NCI-H2227 treated with DMSO at 0.1 percent for 48 hours (cell line): ENCODE measurements at places on chromosomes 5 and 9.
A peak's percentile ranks its signal among the peaks of the same experiment; 100 is the strongest.

- no peak for DNase-seq
These were observed 38.2 kb upstream of the POMT1 start for GRCh38 chr9:131464354-131465000.

DNA sequence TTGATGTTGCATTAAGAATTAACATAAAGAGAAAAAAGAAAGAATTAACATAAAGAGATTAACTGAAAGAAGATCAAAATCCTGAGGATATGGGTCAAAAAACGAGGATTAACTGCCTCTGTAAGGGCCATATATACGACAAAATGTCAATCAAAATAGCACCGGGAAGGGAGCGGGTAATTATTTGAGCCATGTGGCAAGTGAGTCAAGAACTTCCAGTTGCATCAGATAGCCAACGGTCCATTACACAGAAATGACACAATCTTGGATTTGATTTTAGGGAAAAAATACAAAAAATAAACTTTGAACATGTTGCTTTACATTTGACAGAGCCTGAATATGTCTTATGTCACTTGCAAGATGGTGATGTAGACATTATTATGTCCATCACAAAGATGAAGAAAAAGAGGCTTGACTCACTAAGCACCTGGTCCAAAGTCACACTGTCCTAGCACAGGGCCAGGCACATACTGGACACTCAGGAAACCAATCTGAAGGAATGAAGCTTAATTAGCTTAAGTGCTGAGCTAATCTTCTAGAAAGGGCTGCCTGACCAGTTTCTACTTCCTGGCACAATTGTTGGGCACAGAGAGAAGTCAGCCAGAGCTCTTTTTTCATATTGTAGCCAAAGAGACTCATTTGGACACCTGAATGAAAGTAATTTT lies 273.2 kb upstream of the PAPPA start:
- no peak for DNase-seq

DNA sequence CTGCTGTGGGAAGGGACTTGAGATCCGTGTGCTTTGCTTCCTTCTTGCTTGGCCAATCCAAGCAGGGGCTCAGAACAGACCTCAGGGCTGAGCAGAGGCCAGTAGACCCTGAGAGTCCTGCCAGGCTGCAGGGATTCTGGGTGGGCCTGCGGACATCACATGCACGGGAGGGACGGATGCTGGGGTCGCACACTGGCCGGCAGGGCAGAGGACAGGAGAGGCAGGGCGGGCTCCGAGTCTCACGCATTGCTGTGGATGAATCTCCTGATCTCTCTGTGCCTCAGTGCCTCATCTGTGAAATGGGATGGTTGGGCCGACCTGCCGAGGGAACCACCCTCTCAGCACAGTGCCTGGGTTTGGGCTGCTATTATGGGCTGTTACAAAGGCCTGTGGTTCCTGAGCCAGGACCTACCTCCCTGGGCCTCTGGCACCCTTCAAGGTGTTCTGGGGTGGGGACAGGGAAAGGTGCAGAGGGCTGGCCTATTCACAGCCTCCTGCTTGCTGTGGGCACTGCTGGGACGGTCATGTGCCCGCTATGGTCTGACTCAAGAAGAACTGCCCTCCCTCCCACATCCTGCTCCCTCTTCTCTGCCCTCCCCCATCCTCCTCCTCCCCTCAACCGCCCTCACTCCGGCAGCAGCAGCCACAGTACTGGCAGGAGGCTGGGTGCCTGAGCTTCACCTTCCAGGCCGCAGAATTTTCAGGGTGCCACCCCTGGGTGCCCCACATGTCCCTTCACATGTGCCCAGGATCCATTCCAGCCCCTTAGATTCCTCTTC lies 43.3 kb downstream of the NCS1 start:
- DNase-seq = no peak

- DNase-seq = no peak
These were observed 96.4 kb upstream of the NTRK2 start for GRCh38 chr9:84573083-84573482.

GRCh38 chr9:1722404-1722803 lies 292.7 kb upstream of the SMARCA2 start:
- DNase-seq = no peak

GRCh38 chr9:95505717-95506427 lies 10.9 kb downstream of the PTCH1 start:
- peak; percentile 27 for DNase-seq

DNA sequence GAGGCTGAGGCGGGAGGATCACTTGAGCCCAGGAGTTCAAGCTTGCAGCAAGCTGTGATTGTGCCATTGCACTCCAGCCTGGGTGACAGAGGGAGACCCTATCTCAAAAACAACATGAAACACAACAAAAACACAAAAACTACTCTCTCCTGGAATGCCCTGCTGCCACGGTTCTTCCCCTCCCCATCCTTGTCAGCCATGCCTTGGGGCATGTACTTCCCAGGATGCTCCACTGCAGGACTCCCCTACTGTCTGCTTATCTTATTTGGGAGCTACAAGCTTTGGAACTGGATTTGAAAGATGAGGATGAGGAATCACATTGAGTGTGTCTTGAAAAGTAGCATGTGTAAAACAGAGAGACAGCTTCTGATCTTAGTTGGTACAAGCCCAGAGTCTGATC lies 40.1 kb upstream of the KIAA1958 start:
- no peak for DNase-seq

DNA sequence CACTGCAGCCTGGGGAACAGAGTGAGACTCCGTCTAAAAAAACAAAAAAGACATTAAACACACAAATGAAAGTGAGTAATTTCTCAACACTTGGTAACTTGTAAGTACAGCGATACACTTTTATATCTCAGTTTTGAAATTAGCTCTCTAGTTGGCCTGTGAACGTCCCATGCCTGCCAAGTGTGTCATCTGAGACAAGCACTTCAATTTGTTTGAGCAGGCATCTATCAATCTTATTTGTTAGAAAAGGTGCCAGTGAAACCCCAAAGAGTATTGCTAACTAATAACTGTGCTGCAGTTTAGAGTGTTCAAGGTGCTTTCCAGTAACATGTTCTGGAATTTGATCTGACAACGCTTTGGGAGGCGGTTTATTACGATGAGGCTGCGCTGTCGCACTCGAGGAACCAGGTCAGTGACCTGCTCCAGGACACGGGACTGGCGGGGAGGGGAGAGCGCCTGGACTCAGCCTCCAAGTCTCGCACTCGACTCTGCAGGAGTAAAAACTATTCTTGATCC lies 1.1 kb upstream of the SPIN1 start:
- no peak for DNase-seq

- DNase-seq = no peak
These were observed 509.8 kb downstream of the CSNK1G3 start for GRCh38 chr5:124021776-124022175.

- no peak for DNase-seq
These were observed 9.8 kb upstream of the IRF1 start for GRCh38 chr5:132500244-132500930.

- no peak for DNase-seq
These were observed 112.3 kb downstream of the PCSK1 start for GRCh38 chr5:96320797-96321196.

DNA sequence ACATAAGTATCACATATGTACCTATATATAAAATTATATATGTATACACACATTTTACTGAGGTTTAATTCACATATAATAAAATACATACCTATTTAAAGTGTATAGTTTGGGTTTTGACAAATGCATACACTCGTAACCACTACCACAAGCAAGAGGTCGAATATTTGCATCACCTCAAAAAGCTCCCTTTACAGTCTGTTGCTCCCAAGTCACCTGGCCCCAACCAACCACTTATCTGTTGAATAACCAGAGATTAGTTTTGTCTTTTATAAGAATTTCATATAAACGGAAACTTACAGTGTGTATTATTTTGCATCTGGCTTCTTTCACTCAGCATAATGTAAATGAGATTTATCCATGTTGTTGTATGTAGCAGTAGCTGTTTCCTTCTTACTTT lies 218.9 kb downstream of the MAT2B start:
- no peak for DNase-seq

GRCh38 chr9:27784847-27785713 lies 211.8 kb upstream of the C9orf72 start:
- DNase-seq = no peak

GRCh38 chr5:11212706-11213105 lies 451.7 kb upstream of the DAP start:
- DNase-seq = no peak

GRCh38 chr9:35702696-35703095 lies 13.0 kb upstream of the TPM2 start:
- DNase-seq = no peak

DNA sequence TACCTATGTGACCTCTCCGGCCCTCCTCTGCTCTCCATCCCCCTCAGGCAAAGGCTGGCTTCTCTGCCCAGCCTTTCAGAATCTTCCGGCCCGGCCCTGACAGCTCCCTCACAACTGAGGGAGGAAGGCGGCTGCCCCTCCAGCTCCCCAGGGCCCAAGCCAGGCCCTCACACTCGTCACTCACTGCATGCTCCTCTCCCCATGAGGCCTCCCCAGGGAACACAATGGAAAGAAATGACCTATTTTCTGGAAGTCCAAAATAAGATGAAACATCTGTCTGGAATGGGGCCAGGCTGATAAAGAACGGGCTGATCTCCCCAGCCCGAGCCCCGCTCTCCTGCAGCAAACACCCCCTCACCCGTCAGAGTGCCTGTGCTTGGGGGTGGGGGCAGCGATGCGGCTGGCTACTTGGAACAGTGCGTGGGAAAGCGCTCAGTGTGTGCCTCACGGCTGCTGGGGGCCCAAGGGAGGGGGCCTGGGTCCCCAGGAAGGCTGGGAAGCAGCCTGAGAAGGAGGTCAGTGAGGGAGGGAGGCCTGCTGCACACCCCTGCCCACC lies 11.3 kb downstream of the PDGFRB start:
- no peak for DNase-seq

GRCh38 chr5:79736528-79737514 lies 47.2 kb downstream of the CMYA5 start:
- no peak for DNase-seq

- no peak for DNase-seq
These were observed 174.1 kb downstream of the KDM4C start for GRCh38 chr9:6931913-6932312.

GRCh38 chr5:121445511-121445910 lies 406.2 kb upstream of the FTMT start:
- DNase-seq = no peak

- no peak for DNase-seq
These were observed 7.9 kb downstream of the WWC1 start for GRCh38 chr5:168299372-168299771.

DNA sequence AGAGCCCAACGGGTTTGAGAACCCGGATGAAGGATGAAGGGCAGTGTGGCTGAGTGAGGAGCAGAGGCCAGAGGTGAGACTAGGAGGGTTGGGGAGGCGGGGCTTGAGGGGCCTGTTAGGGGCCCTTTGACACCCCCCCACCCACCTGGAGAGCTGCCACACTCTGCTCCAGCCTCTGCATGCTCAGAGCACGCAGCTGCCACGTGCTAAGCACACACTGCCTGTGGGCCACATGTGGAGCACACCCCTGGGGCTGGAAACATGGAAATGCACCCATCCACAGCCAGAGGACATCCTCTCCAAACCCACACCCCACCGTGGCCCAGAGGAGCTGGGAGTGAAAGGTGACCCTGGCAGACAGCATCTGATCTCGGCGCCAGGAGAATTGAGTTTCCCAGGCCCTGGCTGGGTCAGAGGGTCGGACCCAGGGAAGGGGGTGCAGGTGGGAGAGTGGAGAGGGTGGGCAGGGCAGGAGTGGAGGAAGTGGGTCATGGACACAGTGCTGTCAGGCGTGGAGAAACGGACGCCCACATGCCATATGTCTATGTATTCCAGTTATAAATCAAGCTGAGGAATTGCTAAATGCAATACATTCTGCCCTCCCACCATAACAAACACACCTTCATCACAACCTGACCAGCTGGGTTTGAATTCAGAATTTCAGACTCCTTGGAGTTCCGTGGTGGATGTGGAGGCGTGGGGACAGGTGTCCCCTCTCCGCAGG lies 5.9 kb downstream of the DNM1 start:
- no peak for DNase-seq

- no peak for DNase-seq
These were observed 53.1 kb downstream of the SYK start for GRCh38 chr9:90854637-90855175.

DNA sequence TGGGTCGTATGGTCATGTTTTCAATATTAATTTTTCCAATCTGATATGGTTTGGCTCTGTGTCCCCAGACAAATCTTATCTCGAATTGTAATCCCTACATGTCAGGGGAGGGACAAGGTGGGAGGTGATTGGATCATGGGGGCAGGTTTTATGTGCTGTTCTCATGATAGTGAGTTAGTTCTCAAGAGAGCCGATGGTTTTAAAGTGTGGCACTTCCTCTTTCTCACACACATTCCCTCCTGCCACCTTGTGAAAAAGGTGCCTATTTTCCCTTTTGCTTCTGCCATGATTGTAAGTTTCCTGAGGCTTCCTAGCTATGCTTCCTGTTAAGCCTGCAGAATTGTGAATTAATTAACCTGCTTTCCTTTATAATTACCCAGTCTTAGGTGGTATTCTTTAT lies 309.1 kb upstream of the GRIN3A start:
- no peak for DNase-seq

DNA sequence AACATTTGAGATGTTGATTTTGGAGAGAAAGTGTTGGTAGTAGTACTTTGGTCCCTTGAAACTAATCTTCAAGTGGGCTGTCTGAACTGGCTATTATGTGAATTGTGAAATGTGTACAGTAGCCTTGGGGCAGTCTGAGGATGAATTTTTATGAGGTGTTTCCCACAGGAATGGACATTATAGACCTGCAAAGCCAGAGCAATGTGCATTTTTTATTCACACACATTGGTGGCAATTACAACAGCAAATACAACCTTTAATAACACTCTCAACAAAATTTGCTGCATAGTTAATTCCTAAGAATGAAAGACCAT lies 147.0 kb downstream of the PAM start:
- DNase-seq = no peak

GRCh38 chr9:83204047-83204446 lies 141.1 kb upstream of the RASEF start:
- no peak for DNase-seq

GRCh38 chr5:79077680-79078365 lies 8.3 kb downstream of the BHMT2 start:
- DNase-seq = no peak

DNA sequence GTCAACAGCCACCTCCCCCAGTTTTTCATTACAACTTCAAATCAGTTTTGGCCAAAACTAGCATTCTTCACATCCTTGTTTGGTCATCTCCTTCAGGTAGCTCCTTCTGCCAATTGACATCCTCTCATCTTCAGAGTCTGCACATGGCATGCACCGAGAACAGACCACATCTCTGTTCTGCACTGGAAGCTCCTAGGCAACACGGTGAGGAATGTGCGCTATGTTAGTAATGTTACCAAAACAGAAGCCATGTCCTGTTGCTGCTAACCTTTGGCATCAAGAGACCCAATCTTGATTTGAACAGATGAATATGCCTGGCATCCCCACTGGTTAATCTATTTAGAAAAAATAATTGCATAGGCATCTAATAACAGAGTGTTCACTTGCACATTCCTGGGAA lies 5.1 kb upstream of the HK3 start:
- no peak for DNase-seq
